Astrocyte (in vitro differentiated cells and primary cell): ENCODE measurements at places on chromosomes 7 and 10. TPM values are rescaled to one million over a fixed set of nuclear protein-coding genes. Genes with fewer than 3 reads are reported as not detected.
A peak's percentile ranks its signal among the peaks of the same experiment; 100 is the strongest.

- DNase-seq: no peak
Observed at GRCh38 chr7:117018713-117019112, 65.4 kb downstream of the ST7 start.

- no peak for DNase-seq
Observed at GRCh38 chr7:97218767-97219166, 101.3 kb downstream of the SDHAF3 start.

The CPA4 gene
- total RNA-seq: 98.6 and 111 TPM in 2 replicates

- DNase-seq: no peak
Observed at GRCh38 chr7:35645691-35646090, 49.2 kb downstream of the HERPUD2 start.

GRCh38 chr7:139681463-139681755, 96.4 kb downstream of the HIPK2 start:
- DNase-seq: no peak

DNA sequence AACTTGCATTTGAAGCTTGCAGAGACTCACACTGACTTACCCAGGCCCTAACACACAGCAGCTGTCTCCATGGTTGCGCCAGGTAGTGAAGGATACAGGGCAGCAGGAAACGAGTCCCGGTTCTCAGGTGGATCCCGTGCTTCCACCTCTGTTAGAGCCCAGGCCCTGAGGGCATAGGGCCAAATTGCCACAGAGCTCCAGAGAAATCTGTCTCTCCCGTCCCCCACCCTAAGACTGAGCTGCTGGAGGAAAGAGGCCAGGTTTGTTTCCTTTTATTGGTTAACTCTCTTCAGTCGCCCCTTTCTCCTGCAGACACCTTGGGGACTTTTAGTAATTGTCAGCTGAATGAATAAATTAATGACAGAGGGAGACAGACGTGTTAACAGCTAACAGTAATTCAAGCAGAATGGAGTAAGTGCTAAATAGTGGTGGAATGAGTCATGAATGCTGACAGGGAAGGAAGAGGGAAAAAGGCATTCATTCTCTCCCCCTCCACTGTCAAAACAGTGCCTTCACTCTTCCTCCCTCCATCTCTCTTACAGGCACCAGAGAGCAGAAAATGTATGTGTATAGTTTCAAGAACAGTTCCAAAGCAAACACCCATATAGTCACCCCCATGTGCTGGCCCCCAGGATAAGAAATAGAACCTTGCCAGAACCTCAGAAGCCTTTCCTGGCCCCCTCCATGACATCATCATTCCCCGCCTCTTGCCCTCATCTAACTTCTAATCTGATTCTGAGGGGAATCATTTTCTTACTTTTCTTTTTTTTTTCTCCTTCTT, 16.8 kb upstream of the DLG5 start:
- DNase-seq: peak; percentile 82

The SLC18A3 gene
- total RNA-seq: 1.0 and 4.6 TPM in 2 replicates

The ALOX5 gene
- total RNA-seq: 1.0 and 1.8 TPM in 2 replicates

The SMKR1 gene
- not detected in 2 replicates for total RNA-seq

The ANKRD61 gene
- 0.18 and 0.31 TPM in 2 replicates for total RNA-seq

The UCMA gene
- not detected in 2 replicates for total RNA-seq

The CRPPA gene
- 3.6 and 3.9 TPM in 2 replicates for total RNA-seq

DNA sequence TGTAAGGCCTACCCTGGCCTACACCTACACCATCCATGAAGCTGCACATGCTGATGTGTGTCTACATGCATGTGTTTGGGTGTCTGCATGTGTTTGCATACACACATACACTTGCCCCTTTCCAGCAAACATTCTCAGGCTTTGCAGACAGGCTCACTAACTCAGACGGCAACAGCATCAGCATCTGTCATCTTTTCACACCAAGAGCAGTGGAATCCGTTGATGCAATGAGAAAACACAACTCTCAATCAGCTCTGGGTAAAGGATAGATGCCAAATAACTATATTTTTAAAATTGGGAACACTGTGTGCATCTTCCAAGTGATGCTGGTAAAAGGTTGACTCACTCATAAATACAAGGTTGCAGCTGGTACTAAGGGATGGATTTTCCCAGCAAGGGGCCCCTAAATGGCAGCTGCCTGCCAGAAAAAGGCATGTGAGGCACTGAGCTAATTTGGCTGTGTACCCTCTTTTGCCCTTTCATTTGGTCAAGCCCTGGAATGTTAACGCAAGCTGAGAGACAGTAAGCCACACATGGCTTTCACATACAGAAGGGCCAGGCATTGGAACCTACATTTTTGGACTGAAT, 296.3 kb upstream of the NPSR1 start:
- DNase-seq: no peak

DNA sequence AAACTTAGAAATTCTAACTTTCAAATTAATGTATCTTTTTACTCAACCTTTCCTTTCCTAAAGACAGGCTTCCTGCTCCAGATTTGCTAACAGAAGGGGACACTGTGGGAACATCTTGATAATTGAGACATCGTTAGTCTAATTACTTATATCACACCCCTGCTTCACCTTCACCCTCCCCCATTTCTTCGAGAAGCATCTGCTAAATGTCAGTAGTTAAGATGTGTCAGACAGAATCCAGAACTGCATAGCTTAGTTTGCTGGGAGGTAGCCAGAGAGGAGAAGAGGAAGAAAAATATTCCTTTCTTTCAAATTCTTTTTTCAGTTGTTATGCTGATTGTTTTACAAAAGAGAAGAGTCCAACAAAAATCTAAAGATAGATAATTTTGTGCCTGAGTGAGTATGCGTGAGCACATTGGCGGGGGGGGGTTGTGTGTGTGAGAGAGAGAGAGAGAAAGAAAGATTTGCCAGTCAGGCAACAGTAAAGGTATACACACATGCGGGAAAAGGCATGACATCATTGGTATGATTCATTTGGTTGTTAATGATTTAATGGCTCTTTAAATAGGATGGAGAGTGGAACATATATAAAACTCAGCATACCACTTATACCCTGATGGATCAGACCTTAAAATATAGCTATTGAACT, 192.4 kb downstream of the PTN start:
- DNase-seq: peak; percentile 89

- DNase-seq: no peak
Observed at GRCh38 chr7:90668992-90669391, 72.9 kb downstream of the CDK14 start.

The TRIM4 gene
- 4.1 and 4.6 TPM in 2 replicates for total RNA-seq

DNA sequence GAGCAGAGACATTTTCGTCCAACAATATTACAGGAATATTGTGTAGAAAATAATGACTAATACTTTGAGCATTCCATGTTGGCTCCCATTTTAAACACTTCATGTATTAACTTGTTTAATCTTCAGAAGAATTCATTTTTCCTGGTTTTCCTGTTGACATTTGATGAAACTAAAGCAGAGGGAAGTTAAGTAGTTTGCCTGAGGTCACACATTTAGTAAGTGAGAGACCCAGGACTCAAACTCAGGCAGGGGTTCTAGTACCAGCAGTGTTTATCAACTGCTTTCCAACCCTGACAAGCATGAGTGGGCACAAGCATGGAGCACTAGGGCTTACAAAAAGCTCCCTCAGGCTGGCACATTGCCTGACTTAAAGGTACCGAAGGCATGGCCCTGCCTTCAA, 719.1 kb downstream of the AUTS2 start:
- peak; percentile 56 for DNase-seq

The CYP3A5 gene
- total RNA-seq: 0.07 TPM in 1 of 2 replicates, not detected in the other

DNA sequence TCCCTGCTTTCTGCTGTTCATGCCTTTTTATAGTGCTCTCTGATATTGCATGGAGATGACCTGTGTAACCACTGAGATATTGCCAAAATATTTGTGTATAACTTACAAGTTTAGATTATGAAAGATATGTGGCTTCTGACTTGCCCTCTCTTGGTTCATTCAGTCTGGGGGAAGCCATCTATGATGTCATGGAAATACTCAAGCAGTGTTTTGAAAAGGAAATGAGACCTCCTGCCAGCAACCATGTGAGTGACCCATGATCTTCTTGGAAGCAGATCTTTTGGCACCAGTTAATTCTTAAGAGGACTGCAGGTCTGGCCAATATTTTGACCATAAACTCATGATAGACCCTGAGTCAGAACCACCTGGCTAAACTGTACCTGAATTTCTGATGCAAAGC, 183.0 kb downstream of the THSD7A start:
- DNase-seq: peak; percentile 69

GRCh38 chr10:60778971-60779796, 906 bp downstream of the CDK1 start:
- no peak for DNase-seq

DNA sequence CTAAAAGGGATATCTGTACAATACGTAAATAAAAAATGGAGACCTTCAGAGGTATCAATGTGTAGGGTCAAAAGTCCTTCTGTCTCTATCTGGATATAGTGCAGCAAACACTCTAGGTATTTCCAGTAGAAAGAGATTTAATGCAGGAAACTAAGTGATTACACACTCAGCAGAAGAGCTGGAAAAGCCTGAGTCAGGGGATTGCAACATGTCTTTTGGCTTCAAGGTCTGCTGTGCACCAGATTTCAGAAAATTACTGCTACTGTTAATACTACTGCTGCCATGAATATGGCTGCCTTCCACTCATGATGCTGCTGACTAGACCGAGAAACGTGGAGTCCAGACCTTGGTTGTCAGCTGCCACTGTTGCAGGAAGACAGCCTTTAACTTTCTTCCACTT, 94.9 kb upstream of the DLX6 start:
- no peak for DNase-seq

DNA sequence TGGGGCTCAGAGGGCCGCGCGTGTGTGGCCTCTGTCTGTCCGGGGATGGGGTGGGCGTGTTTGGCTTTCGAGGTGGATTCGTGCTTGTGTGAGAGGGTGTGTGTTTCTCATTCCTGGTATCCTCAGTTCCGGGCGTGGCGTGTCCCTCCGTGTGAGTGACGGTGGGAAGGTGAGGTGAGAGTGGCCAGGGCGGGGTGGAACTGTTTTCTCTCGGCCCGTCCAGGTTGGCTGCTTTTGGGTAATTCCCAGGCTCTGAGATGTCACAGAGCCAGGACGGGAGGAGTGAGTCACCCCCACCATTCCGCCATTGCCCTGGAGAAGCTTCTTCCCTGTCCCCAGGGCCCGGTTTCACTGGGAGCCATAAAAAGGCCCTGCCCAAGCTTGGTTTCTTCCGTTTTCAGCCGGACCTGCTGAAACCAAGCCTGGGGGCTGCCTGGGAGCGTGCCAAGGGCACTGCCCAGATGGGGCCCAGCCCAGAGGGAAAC, 21.3 kb upstream of the CLDN4 start:
- DNase-seq: no peak

- DNase-seq: no peak
Observed at GRCh38 chr7:6232116-6232515, 40.3 kb downstream of the CYTH3 start.

The TYW1 gene
- 16.3 and 16.6 TPM in 2 replicates for total RNA-seq

The OR2A42 gene
- total RNA-seq: not detected in 2 replicates
